ENCODE measurements at places on chromosomes 2 and 18.

DNA sequence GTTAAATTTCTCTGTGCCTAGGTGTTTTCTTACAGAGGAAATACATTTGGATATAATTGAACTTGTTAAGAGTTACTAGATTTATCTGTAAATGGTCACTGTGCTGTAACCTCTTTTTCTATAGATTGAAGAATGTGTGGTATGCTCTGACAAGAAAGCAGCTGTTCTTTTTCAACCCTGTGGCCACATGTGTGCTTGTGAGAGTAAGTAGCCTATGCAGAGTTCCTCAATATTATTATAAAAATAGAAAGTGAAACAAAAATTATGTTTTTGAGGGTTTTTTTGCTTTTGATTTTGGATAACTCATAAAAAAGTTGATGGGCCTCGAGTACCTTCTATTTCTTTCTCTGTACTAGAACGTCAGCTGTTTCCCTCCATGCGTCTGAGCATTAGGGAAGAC lies 112.4 kb downstream of the MIB1 start:
- DNase-seq, result no peak

DNA sequence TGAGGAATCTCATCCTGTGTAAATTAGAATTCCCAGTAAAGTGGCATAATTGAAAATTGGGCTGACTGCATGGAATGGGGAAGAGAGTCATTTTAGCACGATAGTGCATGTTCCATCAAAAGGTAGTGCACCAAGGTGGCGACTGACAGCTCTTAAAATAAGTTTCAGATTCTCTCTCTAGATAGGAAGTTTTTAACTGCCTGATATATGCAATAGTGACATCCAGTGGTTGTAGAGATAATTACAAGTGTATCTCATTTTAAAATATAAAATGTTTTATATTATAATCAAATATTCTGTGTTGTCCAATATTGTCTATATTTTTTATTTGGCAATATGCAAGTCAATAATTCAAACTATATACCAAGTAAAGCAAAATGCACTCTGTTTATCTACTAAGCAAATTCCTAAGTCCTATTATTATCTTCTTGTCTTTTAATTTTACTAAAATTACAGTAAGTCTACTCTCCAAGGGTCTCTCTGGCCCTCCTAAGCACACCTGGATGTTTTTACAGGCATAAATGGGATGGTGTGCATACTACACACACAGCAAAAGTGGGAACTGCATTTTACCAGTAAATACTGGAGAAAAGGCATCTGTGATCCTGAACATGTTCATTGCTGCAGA lies 397.7 kb upstream of the HNRNPA3 start:
- DNase-seq, result no peak

DNA sequence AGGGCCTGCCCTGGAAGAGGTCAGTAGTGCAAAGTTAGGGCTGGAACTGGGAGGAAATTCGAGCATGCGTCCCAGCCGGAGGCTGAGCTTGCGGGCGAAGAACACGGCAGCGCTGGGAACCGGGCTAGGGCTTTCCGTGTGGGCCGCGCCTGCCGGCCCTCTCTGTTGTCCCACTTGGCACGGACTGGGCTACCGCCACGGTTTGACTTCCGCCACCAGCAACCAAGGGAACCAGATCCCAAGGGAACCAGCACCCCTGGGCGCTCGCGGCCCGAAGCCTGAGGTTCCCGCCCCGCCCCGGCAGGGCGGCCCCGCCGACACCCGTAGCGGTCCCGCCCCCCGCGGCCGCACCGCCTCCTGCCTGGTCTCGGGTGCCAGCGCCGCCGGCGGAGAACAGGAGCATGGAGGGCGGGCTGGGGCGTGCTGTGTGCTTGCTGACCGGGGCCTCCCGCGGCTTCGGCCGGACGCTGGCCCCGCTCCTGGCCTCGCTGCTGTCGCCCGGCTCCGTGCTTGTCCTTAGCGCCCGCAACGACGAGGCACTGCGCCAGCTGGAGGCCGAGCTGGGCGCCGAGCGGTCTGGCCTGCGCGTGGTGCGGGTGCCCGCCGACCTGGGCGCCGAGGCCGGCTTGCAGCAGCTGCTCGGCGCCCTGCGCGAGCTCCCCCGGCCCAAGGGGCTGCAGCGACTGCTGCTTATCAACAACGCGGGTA lies at the start of gene SPR:
TSS of gene SPR (plus strand) at position 377 of the 708 bp plus-strand sequence. CDS start at position 402, 25 bp downstream.
- DNase-seq, result peak; percentile 33

DNA sequence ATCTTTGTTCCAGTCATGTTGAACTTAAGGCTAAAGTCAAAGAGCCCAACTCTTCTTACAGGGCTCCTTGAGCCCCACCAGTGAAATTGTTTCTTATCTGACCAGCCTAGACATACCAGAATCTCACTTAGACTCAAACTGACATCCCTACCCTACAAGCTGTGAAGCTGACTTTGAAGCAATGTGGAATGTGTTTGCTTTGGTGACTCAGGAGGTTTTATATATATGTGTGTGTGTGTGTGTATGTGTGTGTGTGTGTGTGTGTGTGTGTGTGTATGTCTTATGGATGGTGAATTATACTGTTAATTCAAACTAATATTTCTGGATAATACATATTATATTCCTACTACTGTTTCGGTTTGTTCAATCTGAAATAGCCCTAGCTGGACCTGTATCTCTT lies 67.3 kb downstream of the CAMKMT start:
- DNase-seq, result no peak

- DNase-seq, result no peak
Measured at GRCh38 chr2:217832987-217833386, 169.8 kb downstream of the TNS1 start.

- no peak for DNase-seq
Measured at GRCh38 chr2:34419856-34420255, 820.8 kb upstream of the FAM98A start.

DNA sequence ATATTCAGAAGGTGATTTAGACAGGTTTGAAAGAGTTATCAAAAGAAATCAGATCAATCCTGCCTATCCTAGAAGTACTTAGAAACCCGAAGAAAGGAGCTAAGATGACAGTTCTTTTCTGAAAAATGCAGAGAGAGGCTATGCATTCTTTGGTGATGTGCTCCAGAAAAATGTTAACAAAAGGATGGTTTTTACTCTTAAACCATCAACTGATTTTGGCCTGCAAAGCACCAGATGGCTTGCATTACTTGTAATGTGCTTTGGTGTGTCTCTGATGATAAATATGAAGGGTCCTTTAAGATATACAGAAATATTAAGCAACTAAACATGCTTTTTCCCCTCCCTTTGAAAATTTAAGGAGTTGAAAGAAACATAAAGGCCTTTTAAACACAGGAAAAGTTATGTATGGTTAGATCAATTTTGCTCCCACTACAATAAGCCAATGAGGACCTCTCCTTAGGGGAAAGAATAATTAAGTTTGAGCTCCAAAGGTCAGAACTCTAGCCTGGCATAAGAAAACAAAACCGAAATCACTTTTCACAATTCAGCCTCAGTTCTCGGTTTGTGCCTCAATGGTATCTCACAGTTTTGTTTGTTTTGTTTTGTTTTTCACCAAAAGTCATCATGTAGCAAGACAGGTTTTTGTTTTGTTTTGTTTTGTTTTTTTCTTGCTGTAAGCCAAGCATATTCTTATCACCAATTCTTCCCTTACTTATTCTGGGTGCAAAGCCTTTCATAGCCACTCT lies 302.4 kb upstream of the NT5C1B start:
- DNase-seq, result no peak

DNA sequence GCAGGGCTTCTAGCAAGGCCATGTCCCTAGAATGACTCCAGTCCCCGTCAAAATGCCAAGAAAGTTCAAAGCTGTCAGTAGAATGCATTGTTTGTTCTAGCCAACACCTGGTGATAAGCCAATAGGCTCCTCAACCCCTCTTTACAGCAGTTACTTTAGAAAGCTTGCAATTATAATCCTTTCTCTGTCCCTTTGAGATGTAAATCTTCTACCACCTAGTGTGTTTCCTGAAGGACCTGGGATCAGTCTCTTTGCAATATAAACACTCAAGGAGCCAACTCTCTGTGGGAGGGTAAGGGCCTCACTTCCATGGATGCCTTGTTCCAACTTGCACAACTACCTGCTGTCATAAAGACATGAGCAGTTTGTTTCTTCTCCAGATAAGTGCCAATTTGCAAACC lies 301.8 kb downstream of the NBAS start:
- DNase-seq, result no peak

DNA sequence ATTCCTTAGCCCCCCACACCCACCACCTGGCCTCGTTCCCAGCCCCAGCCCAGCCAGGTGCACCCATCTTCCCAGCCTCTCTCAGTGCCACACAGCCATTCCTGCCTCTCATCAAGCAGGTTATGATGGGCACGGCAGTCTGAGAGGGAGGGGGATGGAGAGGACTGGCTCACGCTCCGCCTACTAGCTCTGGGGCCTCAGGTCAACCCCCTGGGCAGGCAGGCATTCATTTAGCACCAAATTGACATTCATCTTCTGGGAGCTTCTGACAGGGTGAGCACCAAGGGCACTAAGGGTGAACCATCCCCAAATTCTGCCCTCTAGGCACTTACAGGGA lies 66.2 kb upstream of the FOSL2 start:
- no peak for DNase-seq

- DNase-seq, result no peak
Measured at GRCh38 chr2:24493713-24494112, 2.7 kb downstream of the NCOA1 start.

DNA sequence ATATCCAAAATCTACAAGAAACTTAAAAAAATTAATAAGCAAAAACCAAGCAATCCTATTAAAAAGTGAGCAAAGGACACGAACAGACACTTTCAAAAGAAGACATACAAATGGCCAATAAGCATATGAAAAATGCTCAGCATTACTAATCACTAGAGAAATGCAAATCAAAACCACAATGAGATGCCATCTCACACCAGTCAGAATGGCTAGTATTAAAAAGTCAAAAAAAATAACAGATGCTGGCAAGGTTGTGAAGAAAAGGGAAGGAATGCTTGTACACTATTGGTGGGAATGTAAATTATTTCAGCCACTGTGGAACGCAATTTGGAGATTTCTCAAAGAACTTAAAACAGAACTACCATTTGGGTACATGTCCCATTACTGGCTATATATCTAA lies 128.8 kb upstream of the SESTD1 start:
- DNase-seq, result no peak

DNA sequence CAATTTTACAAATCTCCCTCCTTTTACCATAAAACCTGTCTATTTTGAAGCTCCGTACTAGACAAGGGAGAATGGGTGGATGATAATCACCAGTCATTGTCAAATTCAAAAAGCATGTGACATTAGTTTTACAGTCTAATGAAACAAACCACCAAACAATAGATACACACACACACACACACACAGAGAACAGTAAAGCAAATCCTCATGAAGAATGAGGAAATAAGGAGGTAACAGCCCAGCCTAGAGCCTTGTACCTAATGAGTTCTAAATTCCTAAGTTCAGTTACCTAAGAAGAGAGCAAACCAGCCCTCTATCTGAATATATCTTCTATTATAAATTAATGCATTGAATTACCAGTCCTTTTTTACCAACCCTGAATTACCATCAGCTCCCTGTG lies 36.8 kb upstream of the BZW1 start:
- no peak for DNase-seq

DNA sequence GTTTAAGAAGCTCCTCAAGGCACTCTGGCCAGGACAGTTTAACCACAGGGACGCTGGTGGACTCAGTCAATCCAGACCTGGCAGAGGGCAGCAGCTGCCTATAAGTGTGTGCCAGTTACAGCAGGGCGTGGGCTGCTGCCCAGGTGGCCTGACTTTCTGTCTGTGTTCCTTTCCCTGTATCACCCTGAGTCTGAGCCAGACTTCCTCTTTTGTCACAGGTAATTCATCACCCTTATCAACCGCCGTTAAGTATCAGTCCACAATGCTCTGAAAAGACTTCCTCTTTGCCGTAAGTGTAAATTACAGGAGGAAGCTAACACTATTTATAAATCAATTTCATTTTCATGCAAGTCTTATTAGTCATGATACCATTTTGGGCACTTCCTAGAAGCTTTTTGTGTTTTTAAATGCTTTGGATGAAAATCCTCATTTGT lies 7.0 kb downstream of the LPIN1 start:
- no peak for DNase-seq

GRCh38 chr18:75120521-75120920 lies 88.4 kb downstream of the PTGR3 start:
- no peak for DNase-seq

- no peak for DNase-seq
Measured at GRCh38 chr2:28374331-28374730, 18.3 kb upstream of the FOSL2 start.

GRCh38 chr2:7709907-7710306 lies 792.7 kb downstream of the RNF144A start:
- DNase-seq, result no peak

GRCh38 chr2:64980183-64980582 lies 9.0 kb upstream of the SLC1A4 start:
- DNase-seq, result no peak

- DNase-seq, result no peak
Measured at GRCh38 chr2:120870467-120870788, 134.8 kb downstream of the GLI2 start.

DNA sequence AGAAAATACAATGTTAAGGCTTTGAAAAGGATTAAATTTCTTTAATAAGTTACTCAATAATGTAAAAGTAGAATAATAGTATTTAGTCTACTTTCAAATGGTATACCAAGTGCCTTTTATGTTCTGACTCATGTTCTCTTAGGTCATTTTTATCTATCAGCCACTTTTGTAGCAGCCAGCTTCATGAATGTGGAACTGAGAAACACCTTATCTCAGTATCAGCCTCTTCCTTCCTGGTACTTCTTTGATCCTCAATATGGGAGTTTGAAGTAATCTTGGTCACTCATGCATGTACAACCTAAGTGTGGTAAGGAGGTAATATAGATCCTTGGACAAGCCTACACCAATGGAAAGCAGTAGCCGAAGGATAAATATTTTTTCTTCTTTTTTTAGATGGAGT lies 180.4 kb upstream of the NRXN1 start:
- no peak for DNase-seq

DNA sequence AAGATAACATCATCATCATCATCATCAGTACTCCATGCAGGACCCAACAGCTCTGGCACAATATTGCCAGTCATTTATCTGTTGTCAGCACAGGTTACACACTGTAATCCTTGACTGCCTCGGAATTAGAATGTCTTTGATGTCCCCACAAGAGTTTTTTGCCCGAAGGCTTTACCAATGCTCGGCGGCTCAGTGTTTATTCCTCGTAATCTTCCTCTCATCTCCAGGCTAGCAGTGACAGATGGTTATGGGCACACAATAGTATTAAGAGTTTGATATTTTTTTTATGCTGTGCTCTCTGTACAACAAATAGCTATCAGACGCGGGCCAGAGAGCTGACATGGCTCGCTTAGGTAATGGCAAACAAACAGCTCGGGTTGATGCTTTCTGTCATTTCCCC lies 515.2 kb downstream of the ZEB2 start:
- DNase-seq, result no peak

GRCh38 chr2:59630789-59631188 lies 922.7 kb downstream of the BCL11A start:
- DNase-seq, result no peak

GRCh38 chr2:103179798-103180197 lies 418.0 kb downstream of the TMEM182 start:
- DNase-seq, result no peak

DNA sequence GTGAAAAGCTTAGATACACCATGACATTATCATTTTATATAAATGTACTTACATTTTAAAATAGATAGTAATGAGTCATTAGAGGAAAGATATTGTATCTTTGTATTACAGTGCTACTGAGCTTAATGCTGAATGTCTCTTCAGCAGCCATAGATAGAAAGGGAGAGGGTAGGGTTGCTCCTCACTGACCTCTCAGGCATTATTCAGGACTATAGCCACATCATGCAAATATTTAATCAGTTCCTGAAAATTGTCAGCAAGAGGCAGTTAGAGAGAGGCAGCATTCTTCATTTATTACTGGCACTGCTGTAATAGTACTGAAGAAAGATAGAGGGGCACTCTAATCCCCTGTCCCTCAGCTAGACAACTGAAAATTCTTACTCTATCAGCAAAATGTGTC lies 242.0 kb upstream of the TANK start:
- DNase-seq, result no peak
